ENCODE measurements at places on chromosomes 16 and 17.

GRCh38 chr16:73026754-73027684 is 20.9 kb downstream of the ZFHX3 start:
- no peak for DNase-seq

DNA sequence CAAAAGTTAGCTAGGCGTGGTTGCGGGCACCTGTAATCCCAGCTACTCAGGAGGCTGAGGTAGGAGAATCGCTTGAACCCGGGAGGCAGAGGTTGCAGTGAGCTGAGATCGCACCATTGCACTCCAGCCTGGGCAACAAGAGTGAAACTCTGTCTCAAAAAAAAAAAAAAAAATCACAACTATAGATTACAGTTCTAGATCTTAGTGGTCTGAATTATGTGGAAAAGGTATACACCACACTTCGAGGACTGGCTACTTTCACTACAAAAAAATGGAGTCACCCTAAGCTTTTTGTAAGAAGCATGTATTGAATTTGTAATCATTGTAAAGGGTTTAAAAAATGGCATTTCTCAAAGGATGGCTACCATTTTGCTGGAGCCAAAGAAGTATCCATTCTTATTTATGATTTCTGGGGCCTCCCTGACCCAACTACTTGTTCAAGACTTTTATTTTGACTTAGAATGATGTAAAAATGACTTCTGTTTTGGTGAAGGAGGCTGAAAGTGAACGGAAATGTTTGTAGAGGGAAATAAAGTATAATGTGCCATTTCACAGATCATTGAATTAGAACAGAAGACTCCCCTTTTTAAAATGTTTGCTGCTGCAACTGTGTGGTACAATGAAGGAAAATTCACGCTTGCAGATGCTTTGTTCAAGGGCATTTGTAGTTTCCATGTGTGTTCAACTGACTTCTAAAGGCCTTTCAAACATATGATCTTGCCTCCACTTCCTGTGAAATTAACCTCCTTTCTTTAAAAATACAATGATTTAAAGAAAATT is 37.1 kb upstream of the NOL11 start:
- DNase-seq: no peak

GRCh38 chr17:31466096-31466760 is 74.8 kb downstream of the RAB11FIP4 start:
- no peak for DNase-seq

- DNase-seq: no peak
Observed at GRCh38 chr17:47220531-47220999, 11.4 kb downstream of the MYL4 start.

DNA sequence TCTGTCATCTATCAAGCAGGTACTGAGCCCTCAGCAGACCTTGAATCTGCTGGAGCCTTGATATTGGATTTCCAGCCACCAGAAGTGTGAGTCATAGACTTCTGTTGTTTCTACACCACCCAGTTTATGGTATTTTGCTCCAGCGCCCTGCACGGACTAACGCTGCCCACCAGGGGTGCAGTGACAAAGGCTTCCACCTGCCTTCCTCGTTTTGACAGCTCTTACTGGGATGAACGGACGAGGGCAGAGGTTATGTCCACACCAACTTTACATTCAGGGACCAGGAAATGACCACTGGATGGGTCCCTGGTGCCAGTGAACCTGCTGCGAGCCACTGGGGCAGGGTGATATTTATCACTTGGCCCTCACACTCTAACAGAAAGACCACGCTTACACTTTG is 66.6 kb upstream of the CBX4 start:
- DNase-seq: no peak

DNA sequence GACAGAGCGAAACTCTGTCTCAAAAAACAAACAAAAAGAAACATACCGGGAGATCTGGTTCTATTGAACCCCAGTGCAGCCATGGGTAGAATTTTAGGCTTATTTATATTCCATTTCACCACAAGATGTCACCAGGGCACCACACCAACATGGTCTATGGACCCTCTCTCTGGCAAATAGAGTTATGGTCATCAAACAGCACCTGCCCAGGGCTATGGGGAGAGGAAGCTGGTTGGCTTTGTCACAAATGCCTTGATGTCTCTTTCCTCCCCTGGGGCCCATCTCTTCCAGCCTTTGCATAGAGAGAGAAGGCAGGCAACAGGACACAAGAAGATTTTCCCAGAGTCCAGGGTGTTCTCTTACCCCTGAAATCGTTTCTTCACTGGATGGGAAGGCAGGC is 128.4 kb downstream of the WWOX start:
- DNase-seq: no peak

All from left hindlimb (tissue), 1 donor.